DMS 273 treated with DMSO at 0.1 percent for 48 hours (cell line): ENCODE measurements at places on chromosomes 6 and 20.

- no peak for DNase-seq
Measured at GRCh38 chr6:169501128-169501527, 200.7 kb downstream of the WDR27 start.

GRCh38 chr6:142225552-142225951 is 76.3 kb upstream of the ADGRG6 start:
- DNase-seq, result no peak

DNA sequence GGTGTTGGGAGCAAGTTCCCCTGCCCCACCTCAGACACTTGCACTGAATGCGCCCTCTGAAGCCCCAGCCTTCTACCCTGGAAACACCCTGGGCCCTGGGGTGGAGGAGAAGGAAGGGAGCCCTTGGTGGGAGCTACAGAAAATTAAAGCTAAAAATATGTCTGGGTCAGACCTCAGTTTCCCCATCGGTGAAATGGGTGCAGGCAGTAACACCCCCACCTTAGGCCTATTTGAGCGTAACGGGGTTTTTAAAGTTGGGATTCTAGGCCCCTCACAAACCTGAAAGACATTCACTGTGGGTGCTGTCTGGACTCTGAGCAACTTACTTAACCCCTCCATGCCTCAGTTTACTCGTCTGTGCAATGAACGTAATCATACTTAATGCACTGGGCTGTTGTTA is 19.3 kb upstream of the CDH22 start:
- DNase-seq, result no peak

DNA sequence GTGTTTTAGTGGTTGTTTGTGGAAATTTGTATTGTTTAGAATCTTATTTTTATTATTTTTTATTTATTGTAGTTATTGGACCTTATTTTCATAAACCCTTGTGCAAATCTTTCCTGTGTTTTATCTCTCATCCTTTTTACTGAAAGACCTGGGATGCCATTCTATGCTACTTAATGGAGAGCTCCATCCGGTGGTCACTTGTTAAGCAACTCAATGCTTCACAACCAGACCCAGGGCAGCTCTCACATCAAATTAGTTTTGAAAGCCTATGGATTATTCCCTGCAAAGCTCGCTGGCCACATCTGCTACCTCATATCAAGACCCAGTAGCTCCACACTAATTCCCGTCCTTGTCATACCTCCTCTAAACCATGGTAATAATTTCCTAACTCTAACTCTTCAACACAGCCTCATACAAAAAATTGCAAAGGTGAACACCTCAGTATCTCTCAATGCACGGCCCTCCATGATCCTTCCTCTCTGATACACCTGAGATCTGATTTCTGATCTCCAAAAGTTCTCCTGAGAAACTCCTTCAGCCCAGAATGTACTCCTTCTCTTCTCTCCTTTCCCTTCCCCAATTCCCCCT is 296.6 kb upstream of the MANEA start:
- peak; percentile 25 for DNase-seq

- DNase-seq, result no peak
Measured at GRCh38 chr20:52974179-52974594, 2.0 kb downstream of the TSHZ2 start.
